ENCODE measurements at places on chromosomes 11 and 22.

GRCh38 chr11:130418210-130418609, 10.2 kb downstream of the ADAMTS8 start:
- no peak for DNase-seq

DNA sequence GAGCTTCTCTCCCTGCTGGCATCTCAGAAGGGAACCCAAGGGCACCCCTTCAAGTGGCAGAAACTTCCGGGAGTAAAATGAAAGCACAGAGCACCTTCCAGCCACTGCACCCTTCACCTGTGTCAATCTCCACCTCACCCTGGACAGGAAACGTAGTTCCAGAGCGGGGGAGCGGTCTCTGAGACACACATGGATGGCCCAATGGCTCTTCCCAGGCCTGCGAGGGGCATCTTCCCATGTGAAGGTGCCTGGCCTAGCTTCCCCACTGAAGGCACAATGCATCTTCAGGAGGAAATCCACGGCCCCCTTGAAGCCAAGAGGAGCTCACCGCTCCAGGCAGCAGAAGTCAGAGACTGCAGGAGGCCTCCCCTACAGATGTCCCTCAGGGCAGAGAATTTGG, 234.2 kb downstream of the BRD1 start:
- no peak for DNase-seq

DNA sequence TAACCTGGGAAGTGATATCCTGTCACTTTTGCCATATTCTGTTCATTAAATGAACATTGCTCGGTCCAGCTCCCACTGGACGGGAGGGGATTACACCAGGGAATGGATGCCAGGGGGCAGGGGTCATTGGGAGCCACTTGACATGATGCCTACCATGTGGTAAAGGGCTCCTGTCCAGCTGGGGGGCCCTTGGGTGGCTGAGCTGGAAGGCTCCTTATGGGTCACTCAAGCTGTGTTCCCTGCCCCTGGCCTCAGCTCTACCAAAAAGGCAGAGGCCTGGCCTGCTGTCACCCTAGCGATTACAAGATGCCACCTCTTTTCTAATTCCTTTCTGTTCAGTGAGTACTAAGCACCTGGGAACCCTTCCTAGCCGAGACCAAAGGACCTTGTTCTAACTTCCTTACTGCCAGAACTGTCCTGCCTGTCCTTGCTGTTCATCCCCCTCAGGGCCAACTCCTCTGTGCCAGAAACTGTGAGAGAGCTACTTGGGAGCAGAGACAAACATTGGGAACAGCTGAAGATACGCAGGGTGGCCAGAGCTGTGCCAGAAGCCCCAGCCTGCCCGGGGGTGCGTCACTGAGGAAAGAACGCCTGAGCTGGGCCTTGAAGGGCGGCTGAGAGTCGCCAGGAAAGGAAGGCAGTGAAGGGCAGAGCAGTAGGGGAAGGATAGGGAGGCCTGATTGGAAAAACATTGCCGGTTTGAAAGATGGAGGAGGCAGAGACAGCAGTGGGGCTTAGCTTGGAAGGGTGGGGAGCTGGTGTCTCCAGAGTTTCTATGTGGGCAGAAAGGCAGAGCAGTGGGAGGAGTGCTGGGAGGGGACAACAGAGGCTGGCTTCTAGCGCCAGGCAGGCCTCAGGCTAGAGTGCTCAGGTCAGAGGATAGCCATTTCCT, 12.7 kb upstream of the UVRAG start:
- no peak for DNase-seq

DNA sequence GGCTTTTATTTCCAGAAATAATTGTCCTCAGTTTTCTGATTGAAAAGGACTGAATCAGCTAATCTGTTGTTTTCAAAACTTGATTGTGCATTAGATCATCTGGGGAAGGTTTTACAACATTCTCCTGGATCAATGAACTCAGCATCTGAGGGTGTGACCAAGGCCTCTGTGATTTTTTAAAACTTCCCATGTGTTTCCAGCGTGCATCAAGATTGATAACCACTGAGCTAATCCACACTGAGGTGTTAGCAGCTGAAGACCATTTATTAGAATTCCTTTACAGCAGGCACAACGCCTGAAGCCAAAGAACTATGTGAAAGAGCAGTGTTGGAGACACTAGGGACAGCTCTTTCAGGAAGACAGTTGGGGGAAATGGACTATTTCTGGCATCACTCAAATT, 10.2 kb downstream of the VSTM5 start:
- DNase-seq = no peak

- no peak for DNase-seq
These were observed 156.0 kb upstream of the CADM1 start for GRCh38 chr11:115660030-115660805.

- no peak for DNase-seq
These were observed 6.3 kb downstream of the TTLL12 start for GRCh38 chr22:43180670-43181069.

DNA sequence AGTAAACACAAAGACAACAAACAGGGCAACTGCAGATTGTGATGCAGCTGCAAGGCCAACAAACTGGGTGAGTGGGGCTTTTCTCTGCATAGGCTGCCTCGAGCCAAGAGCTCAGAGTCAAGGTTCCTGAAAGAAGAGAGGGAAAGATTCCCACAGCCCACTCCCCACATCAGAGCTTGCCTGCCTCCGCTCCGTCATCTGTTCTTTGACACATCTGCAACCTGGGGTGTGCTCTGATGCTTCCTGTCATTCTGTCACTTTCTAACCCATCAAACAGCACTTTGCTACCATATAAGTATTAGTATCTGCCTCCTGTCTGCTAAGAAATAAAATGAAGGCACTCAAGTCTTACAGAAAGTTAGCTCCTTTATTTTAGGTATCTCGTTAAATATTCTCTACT, 46.9 kb downstream of the C22orf31 start:
- DNase-seq = no peak

GRCh38 chr22:17084554-17085276, at the start of gene IL17RA:
Gene IL17RA, plus strand, starts transcription at chr22:17085000. Its CDS starts 92 bp downstream, at chr22:17085092.
- peak; percentile 88 for DNase-seq

- peak; percentile 71 for DNase-seq
These were observed at the start of gene POU2AF1 for GRCh38 chr11:111378861-111379601. Gene POU2AF1, minus strand, starts transcription at chr11:111379275. Its CDS starts 98 bp downstream, at chr11:111379177.

Measured in stimulated activated CD4-positive, alpha-beta T cell treated with anti-CD3 and anti-CD28 coated beads, TNF-alpha, amount 100 ng/mL, for 24 hours (primary cell).